ENCODE measurements at places on chromosomes 5 and 9. TPM values are rescaled to one million over a fixed set of nuclear protein-coding genes. Genes with fewer than 3 reads are reported as not detected.

DNA sequence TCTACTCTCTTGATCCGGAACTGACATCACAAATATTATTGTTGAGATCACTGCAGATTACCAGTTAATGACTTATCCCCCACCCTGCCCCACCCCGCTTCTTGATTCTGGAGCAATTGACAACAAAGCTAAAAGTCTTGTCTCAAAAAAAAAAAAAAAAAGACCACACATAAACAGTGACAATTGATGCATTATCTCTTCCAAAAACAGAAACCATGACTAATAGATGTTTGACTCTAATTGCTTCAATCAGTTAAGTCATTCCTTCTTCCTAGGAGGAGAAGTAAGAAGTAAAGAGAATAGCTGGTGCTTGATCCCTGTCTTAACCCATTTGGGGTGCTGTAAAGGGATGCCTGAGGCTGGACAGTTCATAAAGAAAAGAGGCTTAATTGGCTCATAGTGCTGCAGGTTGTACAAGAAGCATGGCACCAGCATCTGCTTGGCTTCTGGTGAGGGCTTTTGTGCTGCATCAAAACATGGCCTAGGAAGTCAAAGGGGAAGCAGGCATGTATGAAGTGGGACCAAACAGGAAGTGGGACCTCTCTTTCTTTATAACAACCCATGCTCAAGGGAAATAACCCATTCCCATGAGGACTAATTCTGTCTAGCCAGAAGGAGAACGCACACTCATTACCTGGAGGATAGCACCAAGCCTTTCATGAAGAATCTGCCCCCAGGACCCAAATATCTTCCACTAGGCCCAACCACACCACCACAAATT, 158.7 kb downstream of the TMEM167A start:
- no peak for DNase-seq

The TAF11L13 gene
- total RNA-seq = not detected

The IFNA13 gene
- total RNA-seq = not detected

The NMUR2 gene
- not detected for total RNA-seq

- no peak for DNase-seq
Measured at GRCh38 chr5:137610598-137610997, 111.5 kb upstream of the SPOCK1 start.

GRCh38 chr5:67319935-67320725, 123.5 kb upstream of the CD180 start:
- no peak for DNase-seq

DNA sequence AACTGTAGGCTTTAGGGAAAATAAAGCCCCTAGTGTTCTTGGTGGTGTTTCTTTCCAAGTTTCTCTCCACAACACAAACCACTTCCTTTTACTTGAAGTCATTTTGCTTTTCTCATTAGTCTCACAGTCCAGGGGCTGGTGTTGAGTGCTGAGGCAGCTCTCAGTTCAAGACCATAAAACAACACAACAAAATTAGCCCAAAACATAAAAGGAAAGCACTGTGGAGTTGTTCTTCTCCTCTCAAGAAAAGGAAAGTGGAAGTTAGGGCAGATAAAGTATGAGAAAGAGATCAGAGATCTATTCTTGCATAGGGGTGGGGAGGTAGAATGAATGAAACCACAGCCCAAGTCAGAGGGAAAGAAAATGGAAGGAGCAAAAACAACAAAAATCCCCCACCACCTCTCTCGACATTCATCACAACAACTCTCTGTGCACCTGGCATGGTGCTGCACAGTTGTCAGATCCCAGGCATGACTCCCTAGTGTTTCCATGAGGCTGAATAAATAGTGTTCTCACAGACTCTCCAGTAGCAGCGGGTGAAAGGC, 569.9 kb downstream of the RAB3C start:
- no peak for DNase-seq

The BTNL8 gene
- 0.59 TPM for total RNA-seq

- DNase-seq = no peak
Measured at GRCh38 chr5:53277491-53277890, 167.9 kb upstream of the MOCS2 start.

The CARD9 gene
- total RNA-seq = 1.1 TPM

The CNTNAP3 gene
- total RNA-seq = 18.9 TPM

GRCh38 chr9:32456564-32456963, 69.4 kb downstream of the RIGI start:
- DNase-seq = no peak

DNA sequence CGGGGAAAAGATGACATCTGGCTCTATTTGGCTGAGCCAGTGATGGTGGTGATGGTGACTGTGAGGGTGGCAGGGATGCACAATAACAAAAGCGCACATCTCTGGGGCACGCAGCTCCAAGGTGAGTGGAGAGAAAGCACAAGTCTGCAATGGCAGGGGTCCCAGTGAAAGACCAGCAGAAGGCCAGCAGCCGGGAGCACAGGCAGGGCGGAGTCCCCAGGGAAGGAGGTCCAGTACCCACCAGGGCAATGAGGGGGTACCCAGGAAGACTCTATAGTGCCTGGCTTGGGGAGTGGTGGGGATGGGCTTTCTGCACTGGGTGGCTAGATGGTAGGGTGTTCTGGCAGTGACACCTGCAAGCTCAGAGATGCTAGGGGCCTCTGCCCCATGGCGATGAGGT, 69.4 kb downstream of the AK8 start:
- peak; percentile 47 for DNase-seq

The PLPP7 gene
- total RNA-seq = 216 TPM

DNA sequence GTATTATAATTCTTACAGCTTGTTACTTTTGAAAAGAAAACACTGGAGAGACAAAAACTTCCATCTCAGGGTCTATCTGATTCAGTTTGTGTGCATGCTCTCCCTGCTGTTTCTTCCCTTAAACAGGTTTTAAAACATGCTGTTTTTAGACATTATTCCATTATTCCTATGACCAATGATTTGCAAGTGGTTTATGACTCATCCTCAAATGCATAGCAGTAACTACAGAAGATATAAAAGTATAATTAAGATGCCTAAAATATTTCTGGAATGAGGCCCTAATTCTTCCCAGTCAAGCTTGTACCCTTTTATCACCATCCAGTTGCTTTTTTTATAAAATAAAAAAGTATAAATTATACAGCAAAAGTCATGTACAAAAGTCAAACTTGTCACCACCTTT, 3.7 kb downstream of the DTWD2 start:
- no peak for DNase-seq

The IL31RA gene
- not detected for total RNA-seq

DNA sequence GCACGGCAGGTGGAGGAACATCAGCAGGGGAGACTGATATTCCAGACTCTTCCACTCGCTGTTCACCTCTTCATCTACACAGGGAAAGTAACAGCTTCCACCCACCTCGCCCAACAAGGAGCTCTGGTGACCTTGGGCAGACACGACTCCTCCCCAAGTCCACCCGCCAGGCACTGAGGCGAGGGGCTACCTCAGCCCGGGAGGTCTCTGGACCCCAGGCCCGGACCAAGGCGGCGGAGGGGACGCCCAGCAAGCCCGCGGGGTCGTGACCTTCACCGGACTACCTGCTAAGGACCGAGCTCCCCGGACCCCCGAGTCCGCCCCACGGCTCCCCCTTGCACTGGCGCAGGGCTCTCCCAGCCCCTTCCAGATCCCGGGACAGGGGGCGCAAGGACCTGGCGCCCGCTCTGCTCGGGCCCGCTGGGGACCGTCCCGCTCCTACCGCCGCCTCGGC, 70.2 kb upstream of the LPCAT1 start:
- DNase-seq = no peak

The TGFBI gene
- 30.4 TPM for total RNA-seq

- DNase-seq = no peak
Measured at GRCh38 chr5:180334751-180335613, 18.2 kb downstream of the GFPT2 start.

GRCh38 chr5:15338546-15338945, 161.4 kb upstream of the FBXL7 start:
- no peak for DNase-seq

DNA sequence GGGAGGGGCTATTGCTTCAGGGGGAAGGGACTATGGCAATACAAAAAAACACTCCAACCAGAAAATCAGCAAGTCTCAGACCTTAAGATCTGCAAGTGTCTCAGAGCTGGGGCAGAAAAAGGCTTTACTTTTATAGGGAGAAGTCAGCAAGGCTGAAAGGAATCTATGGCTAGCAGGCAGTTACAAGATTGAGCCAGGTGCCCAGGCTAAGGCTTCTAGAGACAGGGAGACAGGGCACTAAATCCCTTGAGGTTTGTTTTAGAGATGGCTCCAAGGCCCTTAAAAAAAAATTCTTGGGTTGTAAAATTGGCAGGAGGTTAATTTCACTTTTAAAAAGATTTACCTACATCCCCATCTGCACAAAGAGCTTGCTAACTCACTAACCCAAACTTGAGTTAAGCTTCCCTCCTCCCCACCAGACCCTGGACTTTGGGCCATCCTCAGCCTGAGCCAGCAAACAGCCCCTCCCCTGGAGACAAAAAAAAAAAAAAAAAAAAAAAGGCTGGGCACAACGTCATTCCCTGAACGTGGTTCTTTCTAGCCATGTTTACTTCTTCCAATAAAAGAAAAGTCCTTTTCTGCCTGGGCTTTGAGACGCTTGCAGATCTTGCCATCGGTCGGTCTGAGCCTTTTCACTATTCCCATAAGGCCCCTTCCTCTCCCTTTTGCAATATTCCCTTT, 17.9 kb downstream of the NIPAL4 start:
- no peak for DNase-seq

The GALT gene
- 35.0 TPM for total RNA-seq

GRCh38 chr5:36152324-36153297, 700 bp downstream of the SKP2 start:
- DNase-seq = no peak

The C9 gene
- not detected for total RNA-seq

- DNase-seq = peak; percentile 85
Measured at GRCh38 chr9:33165263-33166151, 1.6 kb downstream of the B4GALT1 start.

GRCh38 chr9:959914-960313, 16.5 kb upstream of the DMRT3 start:
- DNase-seq = no peak

DNA sequence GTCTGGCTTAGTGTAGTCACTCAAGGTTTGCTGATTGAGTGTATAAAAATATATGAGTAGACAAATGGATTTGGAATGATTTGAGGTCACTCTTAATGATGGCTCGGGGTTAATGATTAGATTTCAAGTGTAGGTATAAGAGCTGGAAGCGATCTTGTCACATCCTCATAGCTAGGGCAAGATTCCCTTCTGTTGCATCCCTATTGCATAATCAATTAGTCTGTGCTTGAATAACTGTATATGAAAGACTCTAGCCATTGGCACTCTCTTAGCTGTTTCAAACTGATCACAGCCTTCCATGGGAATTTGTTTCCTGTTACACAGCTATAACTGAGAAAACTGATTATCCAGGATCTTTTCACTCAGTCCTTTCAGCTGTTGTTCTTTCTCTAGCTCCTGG, 811.6 kb downstream of the TLE4 start:
- no peak for DNase-seq

DNA sequence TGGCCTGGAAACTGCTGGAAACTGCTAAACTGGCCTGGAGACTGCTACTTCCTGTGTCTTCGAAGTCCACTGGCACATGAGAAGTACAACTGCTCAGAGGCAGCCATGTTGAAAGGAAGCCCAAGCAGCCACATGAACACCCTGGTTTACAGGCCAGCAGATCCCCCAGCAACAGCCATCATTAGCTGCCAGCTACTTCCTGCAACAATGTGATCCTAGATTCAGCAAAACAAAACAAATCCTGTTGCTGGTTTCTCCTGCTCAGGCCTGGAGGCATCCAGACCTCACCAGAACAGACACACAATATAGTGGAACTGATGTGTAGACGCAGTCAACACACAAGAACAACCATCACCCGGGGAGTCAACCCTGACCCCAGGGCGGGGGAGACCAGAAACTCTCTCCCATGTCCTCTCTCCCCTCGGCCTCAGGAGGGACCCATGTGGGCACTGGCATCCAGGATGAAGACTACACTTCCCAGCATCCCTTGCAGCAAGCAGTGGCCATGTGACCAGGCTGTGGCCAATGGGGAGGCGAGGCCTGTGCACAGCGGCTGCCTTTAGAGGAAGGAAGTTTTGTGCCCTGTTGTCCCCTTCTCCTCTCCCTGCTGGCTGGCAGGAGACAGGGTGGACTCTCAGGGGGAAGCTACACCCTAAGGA, 9.2 kb upstream of the LCN15 start:
- DNase-seq = no peak

GRCh38 chr5:76794871-76795270, 24.0 kb upstream of the F2RL1 start:
- DNase-seq = no peak

DNA sequence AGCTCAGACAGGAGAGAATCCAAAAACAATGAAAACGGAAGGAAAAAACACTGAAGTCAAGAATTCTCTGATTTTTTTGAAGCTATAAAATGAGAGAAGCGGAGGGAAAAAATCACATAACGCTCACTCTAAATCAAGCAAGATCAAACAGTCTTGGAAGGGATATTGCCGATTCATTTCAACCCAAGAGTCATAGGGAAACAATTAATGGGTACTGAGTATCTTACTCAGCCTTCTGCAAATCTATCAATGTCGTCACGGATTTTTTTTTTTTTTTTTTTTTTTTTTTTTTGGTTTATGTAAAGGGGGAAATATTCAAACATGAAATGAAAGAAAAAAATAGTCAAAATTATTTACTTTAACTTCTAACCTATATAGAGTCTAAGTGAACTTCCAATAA, 9.5 kb downstream of the MEF2C start:
- no peak for DNase-seq

The TLE1 gene
- total RNA-seq = 17.1 TPM

DNA sequence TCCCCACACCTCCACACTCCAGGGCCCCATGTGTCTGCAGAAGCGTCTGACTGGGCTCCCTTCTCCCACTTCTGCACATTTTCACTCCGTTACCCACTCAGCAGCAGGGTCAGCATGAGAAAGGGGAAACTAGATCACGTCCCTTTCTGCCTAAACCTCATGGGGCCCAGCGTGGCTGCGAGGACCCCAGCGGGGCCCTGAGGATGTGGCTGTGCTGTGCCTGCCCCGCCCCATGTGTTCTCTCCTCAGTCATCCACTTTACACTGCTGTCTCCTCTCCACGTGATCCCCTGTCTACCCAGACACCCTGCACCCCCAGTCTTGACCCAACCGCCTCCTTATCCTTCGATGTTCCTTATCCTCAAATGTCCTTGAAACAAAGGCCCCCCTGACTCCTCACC, 59.8 kb upstream of the OTULINL start:
- no peak for DNase-seq

The NPR2 gene
- total RNA-seq = 17.7 TPM

DNA sequence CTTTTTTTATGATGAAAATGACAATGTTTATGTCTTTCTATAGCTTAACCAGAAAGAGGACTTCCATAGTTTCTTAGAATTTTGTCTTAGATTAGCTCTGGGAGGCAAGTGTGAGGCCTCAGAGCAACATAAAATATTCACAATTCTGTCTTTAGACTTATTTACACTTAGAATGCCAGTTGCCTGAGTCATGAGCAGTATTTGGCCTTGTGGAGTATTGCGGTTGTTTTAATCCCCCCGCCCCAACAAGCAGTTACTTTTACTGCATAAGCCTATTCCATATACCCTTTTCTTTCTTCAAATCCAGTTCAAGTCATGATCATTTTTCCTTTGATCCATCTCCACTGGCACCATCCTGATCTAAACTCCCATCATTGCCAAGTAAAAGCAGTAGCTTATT, 198.0 kb upstream of the EGFLAM start:
- DNase-seq = no peak

- DNase-seq = no peak
Measured at GRCh38 chr5:17317473-17317872, 100.0 kb downstream of the BASP1 start.

The HRH2 gene
- 18.9 TPM for total RNA-seq

The KIAA0825 gene
- total RNA-seq = 2.4 TPM

Data from right atrium auricular region (tissue), 2 donors.